Vagina (tissue), 2 donors: ENCODE measurements at places on chromosomes 2 and 18.

DNA sequence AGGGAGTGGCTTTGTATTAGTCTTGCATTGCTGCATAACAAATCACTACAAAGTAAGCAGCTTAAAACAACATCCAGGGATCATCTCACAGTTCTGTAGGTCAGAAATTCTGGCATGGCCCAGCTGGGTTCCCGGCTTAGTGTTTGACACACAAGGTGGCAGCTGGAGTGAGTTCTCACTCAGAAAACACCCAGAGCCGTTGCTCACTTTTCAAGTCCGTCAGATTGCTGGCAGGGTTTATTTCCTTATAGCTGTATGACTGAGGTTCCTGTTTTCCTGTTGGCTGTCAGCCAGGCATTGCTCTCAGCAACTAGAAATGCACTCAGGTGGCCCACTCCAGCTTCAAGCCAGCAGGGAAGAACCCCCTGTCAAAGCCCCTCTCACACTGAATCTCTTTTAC is 324.1 kb downstream of the CCDC178 start:
- DNase-seq, result no peak

GRCh38 chr2:203935568-203935967 is 995 bp upstream of the ICOS start:
- no peak for DNase-seq

- no peak for DNase-seq
Observed at GRCh38 chr2:134774786-134775641, 56.2 kb upstream of the TMEM163 start.

- DNase-seq, result no peak
Observed at GRCh38 chr18:23809415-23809814, 120.2 kb downstream of the LAMA3 start.

DNA sequence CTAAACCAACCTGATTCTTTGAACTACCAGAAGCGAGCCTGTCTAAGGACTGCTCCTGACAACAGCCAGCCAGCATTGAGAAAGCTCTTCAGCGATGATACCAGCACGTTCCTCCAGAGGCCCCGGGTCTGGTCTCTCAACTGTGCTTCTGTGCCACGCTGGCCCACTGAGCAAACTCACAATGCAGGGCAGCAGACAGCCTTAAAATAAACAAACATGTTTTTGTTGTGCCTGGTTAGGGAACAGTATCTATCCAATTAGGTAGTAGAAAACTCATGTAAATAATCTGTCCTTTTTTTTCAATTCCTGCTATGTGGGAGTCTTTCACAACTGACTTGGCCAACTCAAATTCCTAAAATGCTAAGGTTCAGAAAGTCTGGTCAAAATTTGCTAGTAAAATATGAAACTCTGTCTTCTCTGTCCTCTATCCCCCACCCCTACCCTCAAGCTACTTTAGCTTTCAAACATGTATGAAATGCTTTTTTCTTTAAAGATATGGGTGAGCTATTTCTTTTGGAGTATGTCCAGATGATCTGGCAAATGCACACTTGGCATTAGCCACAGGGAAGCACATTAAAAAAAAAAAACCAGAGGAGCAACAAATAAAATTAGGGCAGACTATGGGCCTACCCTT is 21.4 kb upstream of the EML4 start:
- DNase-seq, result no peak

GRCh38 chr2:239253264-239253663 is 147.6 kb downstream of the HDAC4 start:
- no peak for DNase-seq
